Suppressor macrophage treated with lipopolysaccharide for 1 hour (primary cell): ENCODE measurements at places on chromosomes 3 and 15.

DNA sequence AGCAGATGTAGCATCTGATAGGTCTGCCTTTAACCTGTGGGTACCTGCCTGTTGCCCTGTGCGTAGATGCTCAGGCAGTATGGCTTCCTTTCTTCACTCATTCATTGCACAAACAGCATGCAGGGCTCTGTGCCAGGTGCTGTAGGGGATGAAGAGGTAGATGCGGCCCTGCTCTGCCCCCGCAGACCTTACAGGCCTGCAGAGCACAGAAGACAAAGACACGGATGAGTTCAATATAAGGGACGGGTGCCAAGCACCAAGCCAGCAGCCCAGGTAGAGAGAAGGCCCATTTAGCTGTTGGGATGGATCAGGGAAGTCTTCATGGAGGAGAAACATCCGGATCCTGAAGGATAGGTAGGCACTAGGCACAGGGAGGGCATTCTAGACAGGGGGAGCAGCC lies 69.4 kb downstream of the AAGAB start:
- no peak for DNase-seq

- no peak for DNase-seq
Measured at GRCh38 chr3:109899925-109900324, 562.6 kb upstream of the DPPA4 start.

DNA sequence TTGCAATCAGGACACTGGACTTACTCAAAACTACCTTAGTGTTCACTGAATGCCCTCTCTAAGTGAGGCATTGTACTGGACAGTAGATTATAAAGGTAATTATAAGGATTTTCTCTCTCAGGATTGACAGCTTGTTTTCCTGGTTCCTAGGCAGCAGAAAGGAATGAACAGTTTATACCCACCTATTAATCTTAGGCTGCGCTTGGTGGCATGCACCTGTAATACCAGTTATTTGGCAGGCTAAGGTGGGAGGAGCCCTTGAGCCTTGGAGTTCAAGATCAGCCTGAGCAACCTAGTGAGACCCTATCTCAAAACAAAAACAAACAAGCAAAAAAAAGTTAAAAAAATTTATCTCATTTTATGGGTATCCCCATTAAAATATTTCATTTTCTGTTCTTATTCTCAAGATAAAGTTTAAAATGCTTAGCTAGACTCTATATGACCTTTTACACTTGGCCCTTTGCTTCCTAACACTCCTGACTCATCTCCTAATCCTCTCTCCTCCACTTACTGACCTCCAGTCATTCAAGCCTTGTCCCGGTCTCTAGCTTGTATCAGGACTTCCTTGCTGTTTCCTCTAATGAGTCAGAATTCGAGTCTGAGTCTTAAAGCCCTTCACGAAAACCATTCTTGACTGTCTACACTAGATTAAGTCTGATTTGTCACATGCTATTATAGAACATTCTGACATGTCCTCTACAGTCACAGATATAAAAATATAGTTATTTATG lies 348.6 kb downstream of the NLGN1 start:
- no peak for DNase-seq

DNA sequence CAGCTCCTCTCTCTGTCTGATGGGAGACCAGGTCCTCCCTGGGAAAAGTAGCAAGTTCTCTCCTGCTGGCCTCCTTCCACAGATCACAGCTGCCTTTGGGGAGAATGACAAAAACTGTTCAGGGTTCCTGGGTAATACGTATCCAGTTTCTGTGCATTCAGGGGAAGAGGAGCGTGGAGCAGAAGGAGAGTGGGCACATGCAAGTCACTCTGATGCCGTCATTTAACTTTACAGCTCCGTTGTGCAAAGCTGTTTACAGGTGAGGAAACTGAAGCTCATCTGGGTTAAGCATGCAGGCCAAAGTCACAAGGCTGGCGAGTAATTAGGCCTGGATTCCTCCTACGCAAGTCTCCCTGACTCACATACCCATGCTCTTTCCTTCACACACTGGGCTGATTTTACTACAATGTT lies 7.5 kb upstream of the TM4SF1 start:
- peak; percentile 65 for DNase-seq

DNA sequence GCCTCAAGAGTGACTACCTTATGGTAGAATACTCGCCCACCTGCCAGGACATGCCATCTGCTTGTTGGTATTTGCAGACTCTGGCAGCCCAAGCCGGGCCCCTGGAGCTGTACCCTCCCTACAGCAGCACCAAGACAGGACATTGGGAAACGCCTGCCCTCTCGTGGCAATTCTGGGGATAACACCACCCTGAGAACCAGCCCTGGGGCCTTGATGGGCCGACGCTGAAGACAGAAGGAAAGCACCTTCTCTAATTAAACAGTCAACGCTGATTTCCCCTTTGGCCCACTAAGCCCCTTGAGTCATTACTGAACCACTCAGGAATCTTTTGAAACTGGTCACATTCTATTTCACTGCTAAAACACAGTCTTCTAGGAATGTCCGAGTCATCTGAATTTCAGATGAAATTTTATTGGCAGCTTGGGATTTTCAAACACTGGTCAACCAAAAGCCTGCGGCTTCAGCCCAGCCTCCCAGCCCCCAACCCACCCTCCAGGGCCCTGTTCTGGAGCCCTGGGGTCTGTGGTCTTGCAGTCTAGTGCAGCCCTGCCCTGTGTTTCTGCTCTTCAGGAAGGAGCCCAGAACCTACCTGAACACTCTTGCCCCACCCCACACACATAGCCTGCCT lies 91.3 kb downstream of the TMEM266 start:
- DNase-seq: peak; percentile 86

- DNase-seq: no peak
Measured at GRCh38 chr3:126100269-126100633, 16.3 kb upstream of the SLC41A3 start.

- peak; percentile 21 for DNase-seq
Measured at GRCh38 chr3:191269289-191270085, 59.7 kb upstream of the CCDC50 start.

- DNase-seq: no peak
Measured at GRCh38 chr3:43366885-43367284, 80.5 kb downstream of the SNRK start.

GRCh38 chr3:150094150-150094933 lies 123.6 kb upstream of the PFN2 start:
- no peak for DNase-seq

DNA sequence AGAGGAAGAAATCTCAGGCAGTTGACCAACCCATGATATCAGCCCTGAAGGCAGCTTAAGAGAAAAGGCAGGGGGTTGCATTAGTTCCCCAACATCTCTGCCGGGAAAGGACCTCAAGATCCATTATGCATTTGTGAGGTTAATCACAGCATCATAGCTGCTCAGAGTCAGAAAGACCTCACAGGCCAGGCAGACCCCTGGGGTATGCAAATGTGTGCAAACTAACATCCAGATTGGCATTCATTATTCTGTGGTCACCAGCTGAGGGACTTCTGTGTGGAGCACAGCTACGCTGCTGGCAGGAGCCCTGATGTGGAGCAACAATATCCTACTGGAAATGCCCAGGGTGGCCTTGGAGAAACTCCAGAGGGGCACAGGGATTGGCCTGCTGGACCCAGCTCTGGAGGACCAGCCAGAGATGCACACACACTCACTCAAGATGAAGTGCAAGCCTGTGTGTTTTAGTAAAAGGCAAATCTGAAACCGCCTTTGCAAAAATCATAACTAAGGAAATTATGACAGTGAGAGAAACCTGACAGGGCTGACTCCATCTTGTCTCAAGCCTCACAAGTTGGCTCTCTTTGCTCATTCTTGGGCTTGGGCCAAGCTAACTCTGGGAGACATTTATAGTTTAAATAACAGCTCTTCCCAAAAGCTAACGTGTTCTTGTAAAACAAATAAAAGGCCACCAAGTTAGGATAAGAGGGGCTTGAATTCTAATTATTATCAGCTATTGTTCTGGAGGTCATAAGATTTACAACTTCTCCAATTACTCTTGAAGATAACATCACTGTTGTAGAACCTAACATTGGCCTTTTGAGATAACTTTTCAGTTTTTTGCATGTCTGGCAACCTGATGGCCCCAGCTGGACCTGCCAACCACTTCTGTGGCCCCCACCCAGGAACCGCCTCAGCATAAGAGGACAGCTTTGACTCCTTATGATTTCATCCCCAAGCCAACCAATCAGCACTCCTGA lies 257.1 kb downstream of the UACA start:
- no peak for DNase-seq

DNA sequence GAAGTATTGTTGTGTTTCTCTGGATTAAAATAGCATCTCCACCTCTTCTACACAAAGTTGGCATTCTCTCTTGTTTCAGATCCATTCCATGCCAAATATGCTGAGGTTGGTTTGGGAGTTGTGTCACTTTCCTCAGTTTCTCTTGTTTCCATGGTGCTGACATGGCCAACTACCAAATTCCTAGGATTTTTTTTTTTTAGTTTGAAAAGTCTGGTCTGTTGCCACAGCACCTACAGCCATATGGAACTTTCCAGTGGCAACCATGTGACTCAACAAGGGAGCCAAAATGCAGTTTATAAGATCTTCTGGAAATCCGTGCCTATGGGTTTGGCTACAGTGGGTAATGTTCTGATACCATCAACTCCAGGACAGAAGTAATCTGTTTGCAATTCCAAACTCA lies 96.0 kb upstream of the CLSTN2 start:
- no peak for DNase-seq

DNA sequence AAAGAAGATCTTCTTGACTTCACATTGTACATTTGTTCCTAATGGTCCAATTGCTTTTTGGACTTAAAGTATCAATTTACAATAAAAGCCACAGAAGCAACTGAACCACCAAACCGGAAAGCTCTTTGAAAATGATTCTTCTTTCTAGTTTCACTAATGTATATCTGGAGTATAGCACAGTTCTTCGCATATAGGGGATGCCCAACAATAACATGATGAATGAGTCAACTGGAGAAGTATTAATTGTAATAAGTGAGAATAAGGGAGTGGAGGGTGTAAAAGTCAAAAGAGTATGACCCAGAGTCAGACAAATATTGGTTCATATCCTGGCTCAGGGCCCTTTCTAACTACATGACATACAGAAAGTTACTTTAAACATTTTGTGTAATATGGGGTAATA lies 425.2 kb downstream of the ZBTB20 start:
- no peak for DNase-seq

- DNase-seq: no peak
Measured at GRCh38 chr3:194874206-194874605, 188.5 kb downstream of the FAM43A start.

GRCh38 chr15:41666353-41666920 lies 6.2 kb downstream of the MGA start:
- no peak for DNase-seq

DNA sequence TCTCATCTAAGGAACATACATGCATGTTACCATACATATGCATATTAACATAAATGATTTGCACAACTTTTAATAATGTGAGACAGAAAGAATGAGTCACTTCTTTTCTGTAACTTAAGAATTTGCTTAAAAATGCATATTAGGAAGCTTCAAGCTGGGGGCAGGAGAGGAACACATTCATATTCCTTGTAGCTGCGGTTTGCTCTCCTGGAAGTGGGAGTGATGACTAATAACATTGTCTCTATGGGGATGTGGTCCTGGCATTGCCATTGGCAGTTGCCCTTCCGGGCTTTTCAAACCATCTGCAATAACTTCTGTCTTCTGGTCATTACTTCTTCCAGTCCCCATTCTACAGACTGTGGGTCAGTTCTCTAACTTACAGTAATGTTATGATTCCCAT lies 15.6 kb downstream of the CHST2 start:
- DNase-seq: peak; percentile 98

GRCh38 chr3:45362758-45363157 lies 25.6 kb upstream of the LARS2 start:
- DNase-seq: peak; percentile 87

GRCh38 chr15:79092382-79092781 lies 1.8 kb upstream of the RASGRF1 start:
- no peak for DNase-seq

DNA sequence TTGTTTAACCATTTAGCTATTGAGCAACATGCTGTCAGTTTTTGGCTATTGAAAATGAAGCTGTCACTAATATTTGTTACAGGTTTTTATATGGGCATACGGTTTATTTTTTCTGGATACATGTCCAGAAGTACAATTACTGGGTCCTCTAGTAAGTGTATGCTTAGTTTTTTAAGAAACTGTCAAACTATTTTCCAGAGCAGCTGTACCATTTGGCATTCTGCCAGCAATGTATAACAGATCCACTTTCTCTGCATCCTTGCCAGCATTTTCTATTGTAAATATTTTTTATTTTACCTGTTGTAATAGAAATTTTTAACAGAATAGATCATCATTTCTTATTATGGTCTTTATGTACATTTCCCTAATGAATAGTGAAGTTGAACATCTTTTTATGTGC lies 658.8 kb downstream of the EDEM1 start:
- DNase-seq: no peak

GRCh38 chr3:116863822-116864589 lies 154.4 kb downstream of the TUSC7 start:
- peak; percentile 52 for DNase-seq

- peak; percentile 61 for DNase-seq
Measured at GRCh38 chr3:167967257-167968036, 128.3 kb downstream of the GOLIM4 start.

DNA sequence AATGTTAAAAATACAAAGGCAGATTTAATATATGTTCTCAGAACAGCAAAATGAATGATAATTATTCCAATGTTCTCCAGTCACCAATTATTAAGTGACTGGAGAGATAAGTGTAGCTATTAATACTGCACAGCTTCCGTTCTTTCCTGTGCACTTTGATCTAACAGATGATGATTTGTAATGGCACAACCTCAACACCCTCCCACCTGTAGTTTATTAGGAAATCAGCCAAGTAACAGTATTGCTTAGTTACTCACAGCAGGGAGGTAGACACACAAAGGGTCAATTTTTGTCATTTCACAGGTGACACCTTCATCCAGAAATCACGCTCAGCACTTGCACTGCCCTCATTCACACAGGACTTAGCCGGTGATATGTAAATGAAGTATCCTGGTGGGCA lies 688.1 kb downstream of the EPHA3 start:
- no peak for DNase-seq

DNA sequence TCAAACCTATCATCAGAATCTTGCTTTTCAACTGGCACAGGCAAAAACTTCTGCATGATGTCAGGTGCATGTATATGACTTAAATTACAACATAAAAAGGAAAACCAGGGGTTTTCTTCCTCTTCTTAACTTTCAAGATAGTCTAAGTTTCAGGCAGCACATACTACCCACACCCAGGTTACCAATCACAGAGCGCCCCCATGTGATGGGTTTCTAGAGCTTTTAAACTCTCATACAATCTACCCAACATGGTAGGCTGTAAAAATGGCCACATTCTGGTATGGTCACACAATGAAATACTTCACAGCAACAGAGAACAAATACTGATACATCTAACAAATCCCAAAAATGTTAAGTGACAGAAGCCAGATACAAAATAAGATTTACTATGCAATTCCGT lies 7.4 kb downstream of the MESD start:
- no peak for DNase-seq
